ENCODE measurements at places on chromosomes 1 and 21.
A peak's percentile ranks its signal among the peaks of the same experiment; 100 is the strongest.

DNA sequence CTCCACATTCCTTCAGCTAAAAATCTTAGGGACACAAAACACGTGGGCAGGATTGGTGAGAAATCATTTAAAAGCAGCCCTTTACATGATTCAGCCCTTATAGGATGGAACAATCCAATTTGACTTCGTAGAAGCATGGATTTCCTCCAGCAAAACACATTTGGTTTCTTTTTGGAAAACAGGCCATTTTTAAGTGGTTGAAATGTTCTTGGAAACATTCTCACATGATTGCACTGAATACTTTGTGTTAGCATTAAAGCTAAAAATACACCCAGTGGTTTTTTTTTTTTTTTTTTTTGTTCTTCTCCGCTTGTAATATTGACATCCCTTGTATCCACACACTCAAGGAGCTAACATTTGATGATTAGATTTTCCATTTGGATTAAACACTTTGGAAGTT, 42.1 kb upstream of the ABCG1 start:
- no peak for DNase-seq

- no peak for DNase-seq
Measured at GRCh38 chr1:46797696-46798470, 963 bp upstream of the CYP4B1 start.

DNA sequence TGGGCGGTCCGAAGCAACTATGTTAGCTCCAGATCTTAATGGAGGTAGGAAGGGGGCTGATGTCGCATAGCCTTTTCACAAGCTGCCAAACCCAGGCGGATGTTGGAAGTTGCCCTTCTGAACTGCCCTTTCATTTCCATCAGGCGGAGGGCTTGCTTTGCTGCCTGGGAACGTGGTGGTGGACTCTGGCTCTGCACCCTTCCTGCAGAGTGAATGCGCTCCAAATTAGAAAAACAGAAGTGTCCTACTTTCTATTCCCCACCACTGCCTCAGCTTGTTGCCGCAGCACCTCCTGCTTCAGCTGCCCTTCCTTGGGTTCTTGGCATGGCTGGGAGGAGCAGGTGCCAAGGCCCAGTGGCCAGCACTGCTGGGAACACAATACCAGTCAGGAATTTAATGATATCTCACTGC, 60.6 kb downstream of the AK4 start:
- DNase-seq: no peak

DNA sequence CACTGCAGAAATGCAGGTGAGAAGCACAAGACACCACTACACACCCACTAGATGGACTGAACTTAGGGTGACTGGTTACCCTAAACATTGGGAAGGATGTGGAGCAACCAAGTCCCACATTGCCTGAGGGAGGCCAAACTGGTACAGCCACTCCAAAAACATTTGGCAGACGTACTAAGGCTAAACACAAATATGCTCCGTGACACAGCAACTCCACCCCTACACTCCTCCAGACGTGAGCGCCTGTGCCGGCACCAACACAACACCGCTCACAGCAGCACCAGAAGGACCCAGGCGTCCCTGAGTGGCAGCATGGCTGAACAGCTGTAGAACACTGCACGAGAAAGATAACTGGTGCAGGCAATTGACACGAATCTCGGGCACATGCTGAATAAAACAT, 14.7 kb downstream of the PTTG1IP start:
- no peak for DNase-seq

GRCh38 chr1:213623064-213623581, 364.6 kb upstream of the PROX1 start:
- DNase-seq: no peak

- DNase-seq: no peak
Measured at GRCh38 chr1:238895911-238896310, 490.5 kb upstream of the CHRM3 start.

DNA sequence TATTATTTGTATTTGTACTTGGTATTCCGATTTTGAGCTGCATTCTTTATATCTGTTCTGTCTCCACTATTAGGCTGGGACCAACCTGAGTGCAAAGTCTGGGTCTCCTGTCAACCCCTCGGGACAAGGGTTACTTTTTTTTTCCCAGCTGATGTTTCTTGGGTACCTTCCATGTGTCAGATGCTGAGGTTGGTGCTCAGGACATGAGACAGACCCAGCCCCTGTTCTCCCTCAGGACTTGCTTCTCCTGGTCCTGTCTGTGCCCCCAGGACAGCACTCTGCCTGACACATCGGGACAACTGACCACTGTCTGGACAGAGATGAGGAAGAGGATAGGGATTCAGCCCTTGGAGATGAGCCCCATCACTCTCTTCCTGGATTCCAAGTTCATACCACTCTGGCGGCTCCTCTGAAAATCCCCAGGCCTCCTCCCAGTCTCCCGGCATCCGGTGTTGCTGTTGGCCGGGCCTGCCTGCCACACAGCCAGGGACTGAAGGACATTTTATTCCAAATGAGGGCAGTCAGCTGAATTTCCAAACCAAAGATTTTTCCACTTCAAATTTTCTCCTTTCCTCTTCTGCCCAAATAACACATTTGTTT, 55.6 kb upstream of the FMOD start:
- DNase-seq: no peak

- DNase-seq: no peak
Measured at GRCh38 chr21:44444286-44444931, 10.9 kb upstream of the LRRC3 start.

- DNase-seq: no peak
Measured at GRCh38 chr21:29149808-29150425, 19.5 kb downstream of the MAP3K7CL start.

DNA sequence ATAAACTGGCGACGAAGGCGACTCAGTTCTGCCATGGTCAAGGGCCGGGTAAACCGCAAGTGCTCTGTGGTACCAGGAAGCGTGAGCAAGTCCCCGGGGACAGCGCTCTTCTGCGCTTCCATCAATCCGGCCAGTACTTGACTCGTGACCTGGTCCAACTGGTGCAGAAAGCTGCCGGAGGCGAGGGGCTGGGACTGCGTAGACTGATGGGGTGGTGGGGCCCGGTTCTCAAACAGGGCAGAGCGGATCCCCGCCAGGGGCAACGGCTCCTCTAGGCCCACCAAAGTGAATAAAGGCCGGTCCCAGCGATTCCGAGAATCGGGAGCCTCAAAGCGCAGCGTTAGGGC, 852 bp downstream of the KTI12 start:
- DNase-seq: no peak

DNA sequence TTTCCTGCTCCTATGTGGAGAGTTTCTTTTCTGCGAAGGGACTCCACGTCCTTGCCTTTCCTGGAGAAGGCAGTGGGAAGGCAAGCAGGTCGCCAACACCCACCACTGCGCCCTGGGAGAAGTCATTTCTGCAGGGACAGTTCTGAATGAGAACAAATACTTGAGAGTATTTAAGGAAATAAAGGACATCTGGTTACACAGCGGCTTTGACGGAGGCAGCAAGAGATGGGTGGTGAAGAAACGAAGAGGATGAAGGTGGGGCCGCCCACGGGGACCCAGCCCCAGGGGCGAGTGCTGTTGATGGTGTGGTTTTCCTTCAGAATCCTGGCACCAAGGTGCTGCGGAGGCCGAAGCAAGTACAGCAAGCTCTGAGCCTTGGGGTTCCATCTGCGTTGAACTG, 75.5 kb downstream of the PSMG1 start:
- no peak for DNase-seq

GRCh38 chr1:198203434-198203833, 46.6 kb downstream of the NEK7 start:
- no peak for DNase-seq

GRCh38 chr21:25708467-25709065, 26.1 kb downstream of the ATP5PF start:
- peak; percentile 14 for DNase-seq

DNA sequence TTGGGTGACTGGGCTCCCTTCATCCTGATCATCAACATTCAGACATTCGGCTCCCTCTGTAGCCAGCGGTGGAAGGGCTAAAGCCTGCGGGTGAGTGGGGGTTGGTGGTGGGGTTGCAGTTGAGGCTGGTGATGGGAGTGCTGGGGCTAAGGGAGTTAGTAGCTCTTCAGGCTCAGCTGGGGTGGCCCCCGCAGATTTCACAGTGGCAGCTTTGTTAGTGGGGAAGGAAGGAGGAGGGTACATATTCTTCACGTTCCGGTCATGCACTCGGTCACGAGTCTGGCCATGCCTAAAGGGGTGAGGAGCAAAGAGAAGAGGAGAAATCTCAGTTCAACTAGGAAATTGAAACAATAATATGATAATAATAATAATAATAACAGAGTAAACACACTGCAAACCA, 6.8 kb downstream of the PSMB4 start:
- no peak for DNase-seq

DNA sequence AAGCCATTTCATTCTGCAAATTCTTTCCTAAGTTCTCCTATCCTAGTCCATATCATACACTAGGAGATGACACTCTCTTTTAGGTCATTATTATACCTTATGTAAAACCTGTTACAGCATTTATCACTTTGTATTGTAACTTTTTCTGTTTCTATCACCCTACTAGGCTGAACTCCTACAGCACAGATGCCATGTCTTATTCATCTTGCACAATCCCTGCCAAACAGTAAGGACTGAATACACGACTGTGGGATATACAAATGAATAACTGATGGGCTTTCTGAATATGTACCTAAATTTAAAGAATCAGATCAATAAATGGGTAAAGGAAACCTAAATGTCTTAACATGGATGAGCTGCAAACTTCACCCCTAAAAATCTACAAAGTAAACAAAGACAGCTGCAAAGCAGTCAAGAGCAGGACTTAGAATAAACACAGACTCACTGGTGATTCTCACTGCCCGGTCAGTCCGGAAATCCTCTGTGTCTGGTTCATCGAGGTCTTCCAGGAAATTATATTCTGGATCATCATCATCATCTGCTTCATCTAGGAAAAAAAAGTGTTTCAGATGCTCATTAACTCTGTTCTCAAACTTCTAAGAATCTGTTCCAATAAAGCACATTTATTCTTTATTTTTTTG, 62.3 kb downstream of the GON4L start:
- no peak for DNase-seq

- DNase-seq: no peak
Measured at GRCh38 chr1:54580856-54581550, 33.0 kb downstream of the ACOT11 start.

- no peak for DNase-seq
Measured at GRCh38 chr1:116224111-116224510, 112.9 kb downstream of the MAB21L3 start.

- DNase-seq: no peak
Measured at GRCh38 chr1:30043731-30044408, 679.5 kb downstream of the MATN1 start.

GRCh38 chr1:238892612-238893011, 493.8 kb upstream of the CHRM3 start:
- no peak for DNase-seq

DNA sequence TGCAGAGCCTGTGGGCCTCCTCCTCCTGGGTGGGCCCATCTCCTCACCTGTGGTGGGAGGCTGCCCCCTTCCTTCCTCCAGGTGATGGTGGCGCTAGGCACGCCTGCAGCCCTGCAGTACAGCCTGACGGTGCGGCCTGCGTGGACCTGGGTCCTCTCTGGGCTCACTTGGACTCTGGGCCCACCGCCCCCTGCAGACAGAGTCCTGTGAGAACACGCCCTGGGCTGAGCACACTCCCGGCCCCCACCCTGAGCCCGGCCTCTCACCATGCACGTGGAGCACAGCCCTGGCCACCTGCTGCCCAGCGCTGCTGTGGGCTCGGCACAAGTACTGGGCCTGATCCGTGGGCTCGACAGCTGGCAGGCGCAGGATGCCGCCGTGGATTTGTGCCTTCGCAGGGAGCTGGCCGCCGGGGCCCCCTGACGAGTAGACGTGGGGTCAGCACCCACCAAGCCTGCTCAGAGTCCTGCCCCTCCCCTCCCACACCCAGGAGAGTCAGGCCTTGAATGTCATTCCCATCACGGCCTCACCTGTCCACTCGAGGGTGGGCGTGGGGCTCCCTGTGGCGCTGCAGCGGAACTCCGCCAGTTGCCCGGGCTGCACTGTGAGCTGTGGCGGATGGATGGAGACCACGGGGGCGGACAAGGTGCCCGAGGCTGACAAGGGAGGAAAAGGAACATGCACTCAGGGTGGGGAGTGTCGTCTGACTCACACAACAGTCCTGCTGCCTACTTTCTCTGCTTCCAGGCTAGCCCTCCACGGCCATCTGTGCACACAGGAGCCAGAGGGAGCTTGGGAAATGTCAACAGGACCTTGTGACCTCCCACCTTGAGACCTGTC, 43.4 kb downstream of the LDLRAD2 start:
- DNase-seq: no peak

DNA sequence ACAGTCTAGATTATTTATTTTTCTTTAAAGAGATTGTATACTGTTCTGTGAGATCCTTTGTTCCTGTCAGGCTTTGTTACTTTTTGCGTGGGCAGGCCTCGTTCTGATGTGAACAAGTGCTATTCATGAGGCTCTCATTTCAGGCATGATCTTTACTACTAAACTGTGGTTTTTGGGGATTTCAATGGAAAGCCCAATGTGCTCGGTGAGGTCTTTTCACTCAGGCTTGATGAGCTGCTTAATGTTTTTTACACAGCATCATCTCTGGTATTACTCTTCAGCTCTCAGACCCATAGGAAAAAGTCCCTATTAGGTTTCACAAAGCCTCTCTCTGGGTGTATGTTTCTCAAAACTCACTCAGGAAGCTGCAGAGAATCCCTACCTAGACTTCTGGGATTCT, 419.4 kb downstream of the GPATCH2 start:
- no peak for DNase-seq

GRCh38 chr1:221994274-221994698, 252.4 kb upstream of the DUSP10 start:
- no peak for DNase-seq

- no peak for DNase-seq
Measured at GRCh38 chr1:33532936-33533335, 60.5 kb downstream of the ZSCAN20 start.

DNA sequence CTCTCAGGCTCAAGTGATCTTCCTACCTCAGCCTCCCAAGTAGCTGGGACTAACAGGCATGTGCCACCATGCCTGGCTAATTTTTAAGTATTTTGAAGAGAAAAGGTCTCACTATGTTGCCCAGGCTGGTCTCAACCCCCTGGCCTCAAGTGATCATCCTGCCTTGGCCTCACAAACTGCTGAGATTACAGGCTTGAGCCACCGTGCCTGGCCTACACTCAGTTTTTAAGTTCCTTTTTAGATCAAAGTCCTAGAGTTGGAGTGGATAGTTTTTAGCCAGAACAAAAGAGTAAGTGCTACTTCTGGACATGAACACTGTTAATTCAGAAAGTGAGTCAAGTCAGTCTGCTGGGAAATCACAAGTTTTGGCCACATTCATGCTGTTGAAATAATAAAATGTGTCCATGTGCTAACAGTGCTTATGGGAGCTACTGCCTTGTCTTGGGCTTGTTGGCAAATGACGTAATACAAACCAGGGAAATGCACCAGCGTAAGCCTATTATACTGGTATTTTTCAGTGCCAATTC, 84.2 kb downstream of the NDUFS5 start:
- no peak for DNase-seq

DNA sequence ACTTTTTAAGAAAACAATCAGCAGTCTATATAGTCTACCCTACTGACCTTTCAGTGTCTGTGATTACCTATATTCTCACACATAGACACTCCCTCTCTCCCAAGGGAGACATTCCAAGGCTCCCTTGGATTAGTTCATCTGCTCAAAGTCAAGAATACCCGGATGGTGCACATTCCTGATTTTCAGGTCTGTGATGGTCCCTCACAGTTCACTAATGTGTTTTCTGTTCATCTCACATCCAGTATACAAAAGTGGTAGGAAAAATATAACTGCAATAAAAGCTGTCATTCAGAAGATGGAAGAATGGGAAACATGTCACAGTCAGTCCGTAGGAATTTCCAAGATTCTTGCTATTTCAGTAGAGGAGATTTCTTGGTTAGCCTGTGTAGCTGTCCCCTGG, 224.1 kb upstream of the CACYBP start:
- no peak for DNase-seq

- no peak for DNase-seq
Measured at GRCh38 chr21:42532466-42533181, 19.0 kb downstream of the SLC37A1 start.
